Fibroblast of skin of right biceps (primary cell): ENCODE measurements at places on chromosomes 7 and 10.
A peak's percentile ranks its signal among the peaks of the same experiment; 100 is the strongest.

- no peak for DNase-seq
These were observed 149.8 kb upstream of the PRKCQ start for GRCh38 chr10:6729861-6730344.

GRCh38 chr10:93068411-93069244 lies 5.1 kb upstream of the CYP26A1 start:
- peak; percentile 45 for DNase-seq

DNA sequence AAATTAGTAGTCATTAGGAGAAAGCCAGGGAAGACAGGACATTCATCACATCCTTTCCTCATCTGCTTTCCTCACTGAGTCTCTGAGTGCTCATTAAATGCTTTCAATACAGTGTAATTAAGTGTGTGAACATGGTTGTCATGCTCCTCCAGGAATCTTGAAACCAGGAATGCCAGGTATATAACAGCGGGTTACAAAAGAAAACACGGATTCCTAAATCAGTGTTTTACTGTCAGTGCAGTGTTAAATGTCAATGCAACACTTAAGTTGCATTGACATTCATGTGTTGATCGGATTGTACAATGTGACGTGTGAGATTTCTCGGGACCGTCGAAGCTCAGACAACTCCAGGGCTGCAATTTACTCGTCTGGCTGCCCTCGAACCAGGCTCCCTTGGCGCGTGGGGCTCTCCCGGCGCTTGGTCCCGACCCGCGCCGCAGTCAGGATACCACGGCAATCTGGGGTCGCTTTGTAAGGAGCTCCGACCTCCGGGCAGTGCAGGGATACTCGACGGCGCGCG lies 455 bp upstream of the SPAG6 start:
- DNase-seq, result no peak

DNA sequence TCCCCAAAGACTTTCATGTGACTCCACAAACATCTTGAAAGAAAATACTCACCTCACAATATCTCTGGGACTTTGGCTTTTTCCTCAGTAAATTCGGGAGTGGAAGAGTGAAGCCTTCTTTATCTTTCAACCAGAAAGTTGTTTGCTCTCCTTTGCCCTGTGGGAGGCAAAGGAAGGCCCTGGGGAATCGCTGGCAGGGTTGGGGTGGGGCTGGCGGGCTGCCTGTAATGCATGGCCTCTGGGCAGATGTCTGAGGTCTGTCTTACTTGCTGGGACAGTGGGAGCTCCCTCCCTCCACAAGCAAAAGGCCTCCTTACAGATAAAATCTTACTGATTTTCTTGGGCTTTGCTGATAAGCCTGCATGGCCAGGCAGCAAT lies 24.9 kb downstream of the TECTB start:
- DNase-seq, result no peak

- DNase-seq, result peak; percentile 69
These were observed 237.4 kb downstream of the ELMO1 start for GRCh38 chr7:37211097-37211880.

DNA sequence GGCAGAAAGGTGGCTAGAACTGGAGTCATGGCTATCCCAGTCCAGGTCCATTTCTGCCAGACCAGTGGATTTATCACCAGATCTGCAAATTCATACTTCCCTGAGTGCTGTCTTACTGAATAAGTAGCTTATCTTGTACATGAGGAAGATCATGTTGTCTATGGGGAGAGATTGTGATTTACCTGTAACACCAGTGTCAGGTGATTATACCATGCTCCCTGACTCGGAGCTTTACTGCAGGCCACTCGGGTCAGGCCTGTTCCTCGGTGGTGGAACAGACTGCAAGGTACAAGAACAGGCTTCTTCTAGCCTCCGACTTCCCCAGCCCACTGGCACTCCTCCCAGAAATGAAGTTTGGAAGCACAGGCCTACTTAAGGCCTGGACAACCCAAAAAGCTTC lies 42.6 kb upstream of the DLG5 start:
- no peak for DNase-seq

GRCh38 chr7:131786204-131786603 lies 229.8 kb upstream of the PODXL start:
- no peak for DNase-seq

DNA sequence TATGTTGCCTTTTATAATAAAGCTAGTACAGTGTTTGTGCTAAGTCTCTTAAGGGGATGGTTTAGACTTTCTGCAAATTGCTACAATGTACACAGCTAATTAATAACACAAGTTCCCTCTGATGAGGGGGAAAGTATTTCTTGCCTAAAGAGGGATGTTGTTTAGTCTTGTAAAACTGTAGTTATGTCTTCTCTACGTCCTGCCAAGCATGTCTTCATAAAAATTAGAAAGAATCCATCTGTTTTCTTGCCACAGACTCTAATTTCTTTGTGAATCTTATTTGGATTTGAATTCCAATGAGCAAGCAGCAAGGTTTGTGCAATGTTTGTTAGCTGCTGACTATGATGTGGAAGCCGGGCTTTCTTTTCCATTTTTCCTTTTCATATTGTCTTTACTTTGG lies 28.2 kb downstream of the ADARB2 start:
- DNase-seq, result no peak

- DNase-seq, result no peak
These were observed 42.6 kb upstream of the CFAP46 start for GRCh38 chr10:132984801-132985545.

DNA sequence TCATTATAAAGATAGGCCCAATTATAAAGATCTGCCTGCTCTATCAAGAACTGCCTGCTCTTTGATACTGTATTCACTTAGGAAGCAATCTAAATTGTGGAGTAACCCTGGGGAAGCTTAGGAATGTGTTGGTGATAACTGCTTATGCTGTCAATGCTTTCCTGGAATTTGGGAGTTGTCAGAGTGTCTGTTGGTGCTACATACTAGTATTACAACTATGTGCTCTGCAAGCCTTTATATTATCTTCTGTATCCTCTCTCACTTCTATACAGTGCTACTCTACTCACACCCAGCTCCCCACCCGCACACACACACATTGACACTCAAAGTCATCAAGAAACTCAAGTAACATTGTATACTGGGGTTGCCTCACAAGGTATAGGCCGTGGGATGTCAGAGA lies 6.1 kb downstream of the ZNF277 start:
- DNase-seq, result peak; percentile 36

DNA sequence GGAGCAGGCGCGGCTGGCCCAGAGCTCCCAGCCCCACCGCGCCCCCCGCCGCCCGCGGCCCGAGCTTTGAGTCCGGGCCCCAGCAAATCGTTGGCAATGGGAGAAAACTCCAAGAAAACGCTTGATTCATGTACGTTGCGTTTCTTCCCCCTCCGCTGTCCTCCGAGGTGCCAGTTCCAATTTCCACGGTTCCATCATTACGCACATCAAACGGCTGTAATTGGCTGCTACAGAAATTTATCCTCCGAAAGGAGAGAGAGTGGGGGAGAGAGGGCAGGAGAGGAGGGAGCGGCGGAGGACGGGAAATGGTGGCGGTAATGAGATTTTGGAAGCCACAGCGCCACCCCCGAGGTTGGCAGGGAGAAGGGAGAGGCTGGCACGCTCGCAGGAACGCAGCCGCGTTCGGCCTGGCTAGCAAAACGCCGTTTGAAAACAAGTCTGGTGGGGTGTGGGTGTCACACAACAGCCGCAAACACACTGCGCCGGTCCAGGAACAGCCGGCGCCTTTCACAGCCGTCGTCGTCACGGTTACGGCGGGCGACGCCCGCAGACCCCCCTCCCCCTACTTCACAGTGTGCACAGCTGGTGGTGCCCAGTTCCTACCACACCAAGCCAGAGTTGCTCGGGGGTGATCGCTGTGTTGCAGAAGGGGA lies 57.5 kb downstream of the UNCX start:
- peak; percentile 29 for DNase-seq

DNA sequence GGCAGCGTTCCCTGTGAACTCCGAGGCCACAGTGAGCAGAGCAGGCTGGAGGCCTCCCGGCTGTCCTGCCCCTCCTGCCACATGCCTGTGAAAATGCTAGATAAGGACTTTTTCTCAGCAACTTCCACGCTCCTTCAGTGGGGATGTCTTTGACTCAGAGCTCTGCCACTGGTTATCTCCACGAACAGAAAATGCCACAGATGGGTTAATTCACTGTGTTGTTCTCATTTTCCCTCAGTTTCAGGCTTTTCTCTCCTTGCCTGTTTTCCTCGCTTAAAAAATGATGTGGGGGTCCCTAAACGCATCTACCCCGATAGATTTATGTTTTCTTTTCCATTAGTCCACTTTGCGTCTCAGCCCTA lies 51.3 kb downstream of the IKZF1 start:
- DNase-seq, result no peak

GRCh38 chr10:70693619-70694335 lies 21.5 kb downstream of the ADAMTS14 start:
- DNase-seq, result peak; percentile 97

DNA sequence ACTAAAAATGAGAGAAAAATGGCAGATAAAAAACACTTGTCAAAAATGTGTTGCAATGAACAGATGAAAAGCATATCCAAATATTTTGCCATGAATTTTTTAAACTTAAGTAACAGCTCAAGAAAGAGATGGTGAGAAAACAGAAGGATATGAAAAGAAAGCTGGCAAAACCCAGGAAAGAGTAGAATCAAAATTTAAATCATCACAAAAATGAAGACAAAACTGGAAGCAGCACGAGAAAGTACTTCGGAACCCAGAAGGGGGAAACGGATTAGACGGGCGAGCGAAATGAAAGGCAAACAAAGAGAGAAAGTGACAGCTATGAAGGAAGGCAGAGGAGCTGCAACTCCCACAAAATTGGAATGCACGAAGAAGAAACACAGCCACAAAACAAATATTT lies 60.2 kb downstream of the KCNH2 start:
- DNase-seq, result no peak

- peak; percentile 100 for DNase-seq
These were observed 50.2 kb downstream of the TFAM start for GRCh38 chr10:58435297-58435985.

GRCh38 chr10:27541796-27542729 lies 38.0 kb downstream of the RAB18 start:
- no peak for DNase-seq

DNA sequence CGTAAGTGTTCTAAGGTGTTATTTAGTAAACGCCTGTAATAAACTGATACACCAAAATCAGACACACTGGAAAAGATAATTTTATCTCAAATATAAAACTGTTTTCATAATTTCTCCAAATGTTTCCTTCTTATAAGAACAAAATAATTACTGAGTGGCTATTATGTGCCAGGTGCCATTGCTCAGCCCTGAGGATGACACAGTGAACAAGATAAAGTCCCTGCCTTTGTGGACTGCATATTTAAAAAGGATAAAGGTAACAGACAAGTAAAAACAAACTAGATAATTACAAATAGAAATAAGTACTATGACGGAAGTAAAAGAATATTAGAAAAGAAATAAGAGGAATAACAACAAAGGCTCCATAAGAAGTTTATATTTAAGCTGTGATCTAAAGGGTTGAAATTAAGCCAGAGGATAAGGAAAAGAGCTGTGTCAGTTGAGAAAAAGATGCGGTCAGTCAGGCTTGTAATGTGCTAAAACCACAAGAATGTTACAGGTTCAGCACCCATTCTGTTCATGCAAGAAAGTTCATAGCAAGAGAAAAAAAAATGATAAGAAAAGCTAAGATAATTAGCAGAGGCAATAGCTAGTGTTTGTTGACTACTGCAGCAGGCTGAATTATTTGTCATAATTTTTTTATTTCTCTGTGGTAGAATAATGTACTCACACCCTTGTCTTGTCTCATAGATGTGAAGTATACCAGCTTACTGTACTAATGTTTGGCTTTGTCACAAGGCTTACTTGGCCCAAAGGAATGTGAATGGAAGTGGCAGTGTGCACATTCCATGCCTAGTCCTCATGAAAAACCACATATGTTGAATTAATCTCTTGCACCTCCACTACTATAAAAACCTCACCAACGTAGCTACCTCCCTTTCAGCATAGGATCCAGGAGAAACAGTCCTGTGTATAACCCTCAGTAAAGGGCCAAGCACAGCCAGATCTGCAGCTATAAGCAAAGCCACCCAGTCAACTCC lies 75.1 kb downstream of the CRPPA start:
- peak; percentile 87 for DNase-seq

GRCh38 chr10:122188706-122189105 lies 82.4 kb upstream of the BTBD16 start:
- DNase-seq, result no peak

- no peak for DNase-seq
These were observed 2.3 kb upstream of the SHH start for GRCh38 chr7:155814316-155815276.

GRCh38 chr10:101214446-101215396 lies 14.5 kb downstream of the LBX1 start:
- DNase-seq, result peak; percentile 47

DNA sequence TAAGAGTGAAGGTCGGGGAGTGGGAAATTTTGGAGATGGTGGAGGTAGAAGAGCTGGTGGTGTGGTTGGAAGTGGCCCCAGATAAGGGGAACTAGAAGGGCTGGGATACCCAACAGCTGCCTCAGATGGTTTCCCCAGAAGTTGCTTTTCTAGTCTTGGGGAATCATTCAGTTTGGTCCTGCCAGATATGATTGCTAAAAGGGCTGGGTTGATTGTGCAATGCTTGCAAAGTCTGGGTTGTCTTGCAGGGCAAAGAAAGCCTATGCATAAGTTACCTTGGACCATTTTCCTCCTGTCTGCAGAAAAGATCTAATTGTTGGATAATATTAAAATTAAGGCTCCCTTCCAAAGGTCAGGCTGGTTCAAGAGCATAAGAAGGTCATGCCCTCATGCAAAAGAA lies 213.8 kb upstream of the ZNF804B start:
- no peak for DNase-seq

DNA sequence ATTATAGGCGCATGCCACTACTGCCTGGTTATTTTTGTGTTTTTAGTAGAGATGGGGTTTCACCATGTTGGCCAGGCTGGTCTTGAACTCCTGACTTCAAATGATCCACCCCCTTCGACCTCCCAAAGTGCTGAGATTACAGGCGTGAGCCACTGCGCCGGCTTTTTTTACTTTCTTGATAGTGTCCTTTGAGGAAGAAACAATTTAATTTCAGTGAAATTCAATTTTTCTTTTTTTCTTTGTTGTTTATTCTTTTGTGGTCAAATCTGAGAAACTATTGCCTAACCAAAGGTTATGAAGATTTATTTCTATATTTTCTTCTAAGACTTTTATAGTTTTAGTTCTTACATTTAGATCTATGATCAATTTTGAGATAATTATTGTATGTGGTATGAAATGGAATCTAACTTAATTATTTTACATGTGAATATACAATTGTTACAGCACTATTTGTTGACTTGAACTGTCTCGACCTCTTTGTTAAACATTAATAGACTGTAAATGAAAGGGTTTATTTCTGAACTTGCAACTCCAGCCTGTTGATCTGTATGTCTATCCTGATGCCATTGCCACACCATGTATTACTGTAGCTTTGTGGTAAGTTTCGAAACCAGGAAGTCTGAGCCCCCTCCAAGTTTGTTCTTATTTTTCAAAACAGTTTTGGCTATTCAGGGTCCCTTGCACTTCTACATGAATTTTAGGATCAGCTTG lies 19.8 kb upstream of the RASSF4 start:
- DNase-seq, result no peak

- DNase-seq, result no peak
These were observed 100.7 kb upstream of the FGFR2 start for GRCh38 chr10:121698902-121699301.

DNA sequence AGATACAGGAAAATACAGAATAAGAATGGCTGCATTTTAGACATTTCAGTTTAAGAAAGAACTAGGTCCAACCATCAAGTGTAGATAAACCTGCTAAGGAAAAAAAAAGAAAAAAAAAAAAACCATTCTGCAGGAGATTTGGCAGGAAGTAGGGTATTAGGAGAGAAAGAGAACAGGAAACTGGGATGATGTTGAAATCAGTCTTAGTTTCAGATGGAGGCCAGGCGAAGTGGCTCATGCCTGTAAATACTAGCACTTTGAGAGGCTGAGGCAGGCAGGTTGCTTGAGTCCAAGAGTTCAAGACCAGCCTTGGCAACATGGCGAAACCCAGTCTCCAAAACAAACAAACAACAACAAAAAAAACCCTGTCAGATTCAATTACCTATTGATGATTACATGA lies 120.2 kb downstream of the RAB11FIP2 start:
- DNase-seq, result no peak
